ENCODE measurements at places on chromosomes 3 and 15.

GRCh38 chr3:59818033-59818918 is 768.5 kb upstream of the CFAP20DC start:
- DNase-seq: no peak

GRCh38 chr3:8886546-8886945 is 76.7 kb downstream of the RAD18 start:
- no peak for DNase-seq

DNA sequence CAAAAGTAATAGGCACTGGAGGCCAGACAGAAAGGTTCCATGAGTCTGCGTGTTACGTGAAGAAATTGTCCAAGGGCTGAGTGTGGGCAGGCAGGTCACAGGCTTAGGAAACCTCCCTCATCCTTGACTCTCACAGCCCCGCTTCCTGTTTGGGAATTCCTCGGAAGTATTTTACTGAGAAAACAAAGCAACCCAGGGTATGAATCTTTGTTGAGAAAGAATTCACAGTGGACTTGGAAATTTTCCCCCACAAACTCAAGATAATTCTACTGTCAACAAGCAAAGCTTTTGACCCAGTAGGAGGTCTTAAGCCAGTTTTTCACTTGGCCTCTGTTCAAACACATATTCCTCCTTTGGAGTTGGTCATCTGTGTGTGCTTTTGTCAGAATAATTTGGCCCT is 377.1 kb upstream of the TPM1 start:
- DNase-seq: no peak

DNA sequence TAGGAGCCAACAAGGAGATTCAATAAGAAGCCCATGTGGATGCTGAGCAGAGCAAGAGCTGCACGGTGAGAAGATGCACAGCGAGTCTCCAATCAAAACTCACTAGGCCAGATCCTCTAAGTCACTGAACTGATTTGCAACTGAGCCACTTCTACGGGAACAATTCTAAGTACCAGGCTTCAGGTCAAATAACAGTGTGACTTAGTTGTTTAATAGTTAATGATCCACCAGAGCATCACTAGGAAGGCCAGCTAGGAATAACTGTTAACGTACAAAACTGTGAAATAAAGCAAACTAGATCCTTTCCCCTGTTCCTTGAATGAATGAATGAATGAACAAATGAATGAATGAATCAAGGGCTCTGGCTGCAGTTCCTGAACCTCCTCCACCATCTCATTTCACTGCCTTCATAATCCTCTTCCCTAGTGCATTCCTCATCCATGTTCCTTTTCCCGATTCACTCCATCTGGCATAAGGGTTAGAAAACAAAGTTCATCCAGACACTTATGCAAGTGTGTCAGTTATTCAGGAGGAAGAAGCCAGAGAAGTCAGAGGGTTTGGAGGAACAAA is 59.7 kb downstream of the ATP8B4 start:
- no peak for DNase-seq

DNA sequence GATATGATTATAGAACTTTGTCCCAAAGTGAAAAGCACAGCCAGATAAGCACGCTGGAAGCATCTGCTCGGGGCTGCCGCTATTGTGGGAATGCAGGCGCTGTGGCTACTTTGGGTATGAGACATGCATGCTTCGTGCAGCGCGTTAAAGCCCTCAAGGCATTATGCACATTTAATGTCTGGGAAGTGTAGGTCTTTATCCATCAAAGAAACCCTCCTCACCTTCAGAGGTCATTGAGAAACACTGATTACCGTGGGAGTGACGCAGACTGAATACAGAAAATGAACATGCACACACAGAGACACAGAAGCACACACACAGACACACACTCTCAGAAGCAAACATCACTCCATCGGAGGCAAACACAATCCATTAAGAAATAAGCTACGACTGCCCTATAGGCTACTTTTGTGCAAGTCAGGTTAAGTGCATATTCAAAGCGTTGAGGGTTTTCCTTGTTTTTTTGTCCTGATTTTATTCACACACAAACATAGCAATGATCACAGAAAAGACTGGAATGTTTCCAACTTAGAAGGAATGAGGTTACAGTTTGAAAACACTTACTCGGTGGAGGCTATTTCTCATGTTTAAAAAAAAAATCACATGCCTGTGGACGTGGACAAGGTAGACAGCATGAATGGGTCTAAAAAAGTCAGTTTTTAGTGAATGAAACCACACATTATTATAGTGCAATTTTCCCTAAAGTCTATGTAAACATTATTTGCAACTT is 68.5 kb downstream of the PLCH1 start:
- DNase-seq: no peak

GRCh38 chr3:40128166-40128565 is 181.3 kb upstream of the EIF1B start:
- DNase-seq: no peak

- DNase-seq: no peak
These were observed 32.8 kb downstream of the CFAP20DC start for GRCh38 chr3:59016930-59017616.

- no peak for DNase-seq
These were observed 152.9 kb downstream of the MECOM start for GRCh38 chr3:169510693-169511010.

- no peak for DNase-seq
These were observed 41.7 kb downstream of the DAPK2 start for GRCh38 chr15:64004587-64004986.

- DNase-seq: no peak
These were observed 762.2 kb upstream of the ALCAM start for GRCh38 chr3:104604326-104605010.

DNA sequence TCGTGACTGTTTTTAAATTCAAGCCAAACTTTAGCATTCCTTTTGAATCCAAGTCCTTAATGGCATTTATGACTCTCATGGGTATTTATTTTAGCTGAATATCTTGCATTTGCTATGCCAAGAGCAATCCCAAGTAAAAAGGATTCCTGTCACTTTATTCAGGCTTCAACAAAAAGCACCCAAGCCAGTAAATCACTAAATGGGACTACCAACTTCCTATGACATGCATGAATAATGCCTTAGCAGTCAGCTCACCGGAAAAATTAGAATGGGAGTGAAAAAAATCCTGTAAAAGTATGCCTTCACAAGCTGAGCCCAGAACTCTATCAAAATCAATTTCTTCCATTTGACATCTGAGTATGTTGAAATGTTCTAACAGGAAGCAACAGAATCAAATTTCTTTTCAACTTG is 1297.9 kb downstream of the ROBO2 start:
- no peak for DNase-seq

All from activated CD4-positive, alpha-beta T cell treated with anti-CD3 and anti-CD28 coated beads, Interleukin-2, amount 50 U/mL, for 1 hour (primary cell).